ENCODE measurements at places on chromosomes 3 and 15. TPM values are rescaled to one million over a fixed set of nuclear protein-coding genes. Genes with fewer than 3 reads are reported as not detected.

The MLF1 gene
- 13.5 TPM for total RNA-seq

The PLIN1 gene
- total RNA-seq = 1.3 TPM

The STRA6 gene
- total RNA-seq = not detected

The PRRT3 gene
- 2.1 TPM for total RNA-seq

The TMEM202 gene
- not detected for total RNA-seq

The SH2D7 gene
- not detected for total RNA-seq

The DRD3 gene
- total RNA-seq = not detected

The SEMA6D gene
- total RNA-seq = 10.2 TPM

The LARP6 gene
- 7.5 TPM for total RNA-seq

The KLHL40 gene
- not detected for total RNA-seq

The GOLGA8S gene
- 0.53 TPM for total RNA-seq

The CPNE9 gene
- 0.44 TPM for total RNA-seq

All from lower lobe of right lung (tissue), 2 donors.